ENCODE measurements at places on chromosomes 3 and 15. TPM values are rescaled to one million over a fixed set of nuclear protein-coding genes. Genes with fewer than 3 reads are reported as not detected.

- no peaks in the 10 kb centered on the region for H3K27me3 ChIP-seq
- no peak for DNase-seq
- no peaks in the 10 kb centered on the region for H3K36me3 ChIP-seq
- no peak overlapping the region for H3K4me3 ChIP-seq
- H3K27ac ChIP-seq = no peak overlapping the region
- H3K4me1 ChIP-seq = no peaks in the 10 kb centered on the region
Measured at GRCh38 chr3:50562861-50563260, 4.7 kb downstream of the C3orf18 start.

GRCh38 chr3:114389156-114389555 lies 95.3 kb downstream of the TIGIT start:
- no peaks in the 10 kb centered on the region for H3K4me1 ChIP-seq
- no peaks in the 10 kb centered on the region for H3K27me3 ChIP-seq
- DNase-seq = no peak
- no peak overlapping the region for H3K4me3 ChIP-seq
- H3K36me3 ChIP-seq = no peaks in the 10 kb centered on the region

- no peak overlapping the region for H3K27ac ChIP-seq
- H3K4me1 ChIP-seq = no peaks in the 10 kb centered on the region
- H3K36me3 ChIP-seq = no peaks in the 10 kb centered on the region
Measured at GRCh38 chr3:37756311-37756710, 105.4 kb upstream of the CTDSPL start.

DNA sequence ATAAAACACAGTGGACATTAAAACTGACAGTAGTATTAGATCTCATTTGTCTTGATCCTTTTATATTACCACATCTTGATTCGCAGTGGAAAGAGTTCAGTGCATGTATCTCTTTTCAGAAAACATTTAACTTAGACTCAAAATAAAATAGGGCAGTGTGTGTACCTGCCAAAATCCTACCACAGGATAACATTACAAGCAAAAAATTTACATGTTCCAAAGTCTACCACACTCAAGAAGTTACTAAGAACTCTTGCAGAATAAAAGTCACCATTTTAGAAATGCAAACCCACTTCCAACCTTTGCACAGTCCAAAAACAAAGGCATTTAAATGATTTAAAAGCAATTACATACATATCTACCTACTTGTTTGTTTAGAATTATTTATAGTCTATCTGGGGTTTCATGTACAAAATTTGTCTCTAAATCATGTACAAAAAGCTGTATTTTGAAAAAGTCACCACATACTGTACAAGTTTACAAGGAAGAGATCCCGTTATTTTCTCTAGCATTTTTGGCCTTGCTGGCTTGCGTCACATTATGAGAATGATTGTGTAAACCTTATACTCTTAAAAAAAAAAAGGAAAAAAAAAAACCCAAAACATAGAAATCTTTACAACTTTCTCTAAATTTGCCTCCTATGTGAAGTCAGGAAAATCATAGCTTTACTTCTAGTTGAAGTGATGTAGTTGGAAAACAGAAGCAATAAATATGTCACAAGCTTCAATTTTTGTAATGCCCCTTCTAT lies 153.8 kb downstream of the ADAM10 start:
- no peaks in the 10 kb centered on the region for H3K27me3 ChIP-seq
- DNase-seq = no peak
- no peak overlapping the region for H3K27ac ChIP-seq
- no peaks in the 10 kb centered on the region for H3K4me1 ChIP-seq
- no peak overlapping the region for H3K4me3 ChIP-seq

DNA sequence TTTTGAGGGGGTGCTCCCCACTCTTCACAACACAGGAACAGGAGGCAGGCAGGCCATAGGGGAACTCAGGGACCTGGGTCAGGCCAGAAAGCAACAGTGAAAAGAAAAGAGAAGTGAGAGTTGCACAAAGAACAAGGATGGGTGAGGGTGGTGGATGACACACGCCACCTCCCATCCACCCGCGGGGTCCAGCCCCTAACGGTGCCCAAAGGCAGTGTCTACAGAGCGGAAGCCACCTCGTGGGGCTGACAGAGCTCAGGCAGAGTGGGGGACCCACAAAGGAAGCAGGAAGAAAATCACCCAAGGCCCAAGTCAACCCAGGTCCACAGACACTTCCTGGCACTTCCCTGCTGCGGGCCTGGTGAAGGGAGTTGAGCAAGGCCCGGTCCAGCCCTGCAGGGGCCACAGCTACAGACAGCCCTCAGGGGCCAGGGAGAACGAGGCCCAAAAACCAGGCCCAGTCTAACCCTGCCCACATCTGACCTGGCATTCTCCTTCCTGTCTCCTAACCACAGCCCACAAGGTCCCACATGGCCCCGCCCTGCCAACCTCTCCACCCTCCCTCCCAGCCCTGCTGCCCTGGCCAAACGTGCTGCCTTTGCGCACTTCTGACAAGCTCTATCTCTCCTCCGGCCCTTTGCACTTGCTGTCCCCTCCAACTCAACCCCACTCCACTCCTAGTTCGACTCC lies 5.9 kb downstream of the NUP210 start:
- DNase-seq = no peak
- no peaks in the 10 kb centered on the region for H3K27me3 ChIP-seq
- H3K36me3 ChIP-seq = no peaks in the 10 kb centered on the region

- H3K4me1 ChIP-seq = no peaks in the 10 kb centered on the region
- DNase-seq = no peak
- H3K4me3 ChIP-seq = peak overlapping the region; percentile 84
- H3K27me3 ChIP-seq = no peaks in the 10 kb centered on the region
- no peaks in the 10 kb centered on the region for H3K36me3 ChIP-seq
- H3K27ac ChIP-seq = peak overlapping the region; percentile 85
Measured at GRCh38 chr15:93071469-93071936, 17.5 kb downstream of the RGMA start.

- H3K36me3 ChIP-seq = no peaks in the 10 kb centered on the region
- peaks cover 33% of the 10 kb centered on the region for H3K4me1 ChIP-seq
- no peaks in the 10 kb centered on the region for H3K27me3 ChIP-seq
Measured at GRCh38 chr3:129180461-129180860, 3.2 kb downstream of the CNBP start.

- no peaks in the 10 kb centered on the region for H3K27me3 ChIP-seq
- H3K27ac ChIP-seq = no peak overlapping the region
- no peaks in the 10 kb centered on the region for H3K36me3 ChIP-seq
- no peaks in the 10 kb centered on the region for H3K4me1 ChIP-seq
- no peak overlapping the region for H3K4me3 ChIP-seq
Measured at GRCh38 chr15:42033214-42033873, 12.5 kb upstream of the PLA2G4E start.

The KBTBD13 gene
- total RNA-seq = not detected

The RFC4 gene
- total RNA-seq = 10.8 TPM

The STAC gene
- 1.4 TPM for total RNA-seq

The TGM5 gene
- 1.6 TPM for total RNA-seq
